ENCODE measurements at places on chromosomes 12 and 14.

- no peak for DNase-seq
These were observed 161.2 kb upstream of the SLC38A2 start for GRCh38 chr12:46533723-46534122.

DNA sequence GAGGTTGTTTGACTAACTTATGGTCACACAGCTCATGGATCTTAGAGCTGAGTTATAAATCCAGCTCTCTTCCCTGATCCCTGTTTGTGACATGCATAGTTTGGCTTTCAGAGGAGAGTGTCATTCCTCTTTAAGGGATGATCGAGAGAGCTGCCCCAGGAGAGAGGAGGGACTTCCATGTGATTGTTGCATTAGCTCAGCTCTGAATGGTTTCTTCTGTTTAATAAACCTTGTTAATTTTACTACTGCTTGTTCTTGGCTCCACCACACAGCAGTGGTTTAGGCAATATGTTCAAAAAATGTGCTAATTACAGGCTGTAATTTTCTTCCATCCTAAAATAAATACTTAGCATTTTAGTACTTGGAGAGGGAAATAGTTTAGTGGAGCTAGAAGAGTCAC lies 152.5 kb downstream of the C12orf75 start:
- DNase-seq: no peak

DNA sequence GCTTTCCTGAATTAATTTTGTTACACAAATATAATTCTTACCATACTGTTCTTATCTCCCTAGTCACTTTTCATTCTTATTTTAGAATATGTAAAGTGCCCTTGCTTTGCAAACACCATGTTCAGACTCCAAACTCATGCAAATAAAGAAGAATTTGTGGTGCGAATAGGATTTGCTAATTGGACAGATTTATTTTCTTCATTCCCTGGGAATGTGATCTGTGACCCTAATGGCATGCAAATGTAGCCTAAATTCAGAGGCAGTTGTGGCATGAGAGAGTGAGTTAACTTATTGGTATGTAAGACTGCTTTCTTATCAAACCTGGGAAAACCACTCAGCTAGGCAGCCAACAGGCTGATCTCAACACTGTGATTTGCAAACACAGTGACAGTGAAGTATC lies 10.0 kb downstream of the CAPZA3 start:
- no peak for DNase-seq

GRCh38 chr12:96493106-96493505 lies 3.7 kb downstream of the CFAP54 start:
- no peak for DNase-seq

DNA sequence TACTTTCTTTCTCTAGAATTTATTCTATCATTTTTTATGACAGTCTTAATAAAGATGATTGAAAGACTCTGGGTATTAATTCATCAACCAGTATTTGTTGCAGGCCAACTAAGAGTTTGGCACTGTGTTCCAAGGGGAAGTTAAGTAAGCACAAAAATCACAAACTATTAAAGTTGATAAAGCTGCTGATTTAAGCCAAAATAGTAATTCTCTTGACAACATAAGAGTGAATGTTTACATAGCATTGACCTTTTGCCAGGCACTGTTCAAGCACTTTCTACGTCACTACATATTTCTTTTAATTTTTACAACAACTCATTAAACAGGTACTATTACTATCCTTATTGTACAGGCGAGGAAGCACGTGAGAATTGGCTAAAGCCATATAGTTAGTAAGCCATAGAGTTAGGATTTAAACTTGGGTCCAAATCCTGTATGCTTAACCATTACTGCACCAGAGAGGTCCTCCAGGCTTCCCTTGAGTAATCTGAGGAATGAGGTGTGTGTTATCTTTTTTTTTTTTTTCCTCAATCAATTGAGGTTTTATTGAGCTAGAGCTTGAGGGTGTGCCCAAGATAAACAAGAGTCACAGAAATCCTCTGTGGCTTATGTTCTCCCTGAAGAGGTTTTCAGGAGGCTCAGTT lies 1009.6 kb downstream of the DIO2 start:
- no peak for DNase-seq

DNA sequence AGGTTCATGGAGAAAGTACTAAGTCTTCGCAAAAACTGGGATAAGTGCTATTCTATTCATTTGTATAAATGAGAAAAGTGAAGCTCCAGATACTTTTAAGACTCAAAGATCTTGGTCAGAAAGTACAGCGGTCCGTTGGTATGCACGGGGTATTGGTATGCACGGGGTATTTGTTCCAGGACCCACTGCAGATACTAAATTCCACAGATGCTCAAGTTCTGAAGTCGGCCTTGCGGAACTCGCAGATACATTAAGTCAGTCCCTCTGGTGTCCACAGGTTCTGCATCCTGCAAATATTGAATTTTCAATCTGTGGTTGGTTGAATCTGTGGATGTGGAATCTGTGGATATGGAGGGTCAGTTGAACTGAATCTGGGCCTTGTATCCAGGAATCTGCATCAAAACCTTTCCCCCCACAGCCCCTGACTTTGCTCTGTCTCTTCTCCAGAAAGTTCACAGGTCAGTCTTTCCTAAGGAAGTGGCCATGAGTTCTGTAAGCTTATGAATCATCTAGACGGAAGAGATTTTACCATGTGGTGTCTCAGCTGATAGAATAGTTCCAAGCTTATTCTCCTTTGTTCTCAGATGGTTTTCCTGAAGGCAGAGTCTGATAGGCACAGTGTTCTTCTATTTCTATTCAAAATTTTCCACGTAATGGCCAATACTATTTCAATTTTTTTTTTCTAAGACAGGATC lies 274.7 kb downstream of the NEDD1 start:
- DNase-seq: no peak

DNA sequence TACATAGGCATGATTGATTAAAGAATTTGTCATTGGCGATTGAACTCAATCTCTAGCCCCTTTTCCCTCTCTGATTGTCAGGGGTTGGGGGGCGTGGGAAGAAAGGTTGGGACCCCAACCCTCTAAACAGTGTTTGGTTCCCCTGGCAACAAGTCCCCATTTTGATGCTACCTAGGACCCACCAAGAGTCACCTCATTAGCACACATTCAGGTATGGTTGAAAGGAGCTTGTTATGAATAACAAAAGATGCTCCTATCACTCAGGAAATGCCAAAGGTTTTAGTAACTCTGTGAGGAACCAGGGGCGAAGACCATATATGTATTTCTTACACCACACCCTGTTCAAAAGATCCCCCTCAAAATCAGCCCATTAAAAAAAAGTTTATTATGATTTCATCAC lies 14.3 kb downstream of the RNF212B start:
- no peak for DNase-seq

DNA sequence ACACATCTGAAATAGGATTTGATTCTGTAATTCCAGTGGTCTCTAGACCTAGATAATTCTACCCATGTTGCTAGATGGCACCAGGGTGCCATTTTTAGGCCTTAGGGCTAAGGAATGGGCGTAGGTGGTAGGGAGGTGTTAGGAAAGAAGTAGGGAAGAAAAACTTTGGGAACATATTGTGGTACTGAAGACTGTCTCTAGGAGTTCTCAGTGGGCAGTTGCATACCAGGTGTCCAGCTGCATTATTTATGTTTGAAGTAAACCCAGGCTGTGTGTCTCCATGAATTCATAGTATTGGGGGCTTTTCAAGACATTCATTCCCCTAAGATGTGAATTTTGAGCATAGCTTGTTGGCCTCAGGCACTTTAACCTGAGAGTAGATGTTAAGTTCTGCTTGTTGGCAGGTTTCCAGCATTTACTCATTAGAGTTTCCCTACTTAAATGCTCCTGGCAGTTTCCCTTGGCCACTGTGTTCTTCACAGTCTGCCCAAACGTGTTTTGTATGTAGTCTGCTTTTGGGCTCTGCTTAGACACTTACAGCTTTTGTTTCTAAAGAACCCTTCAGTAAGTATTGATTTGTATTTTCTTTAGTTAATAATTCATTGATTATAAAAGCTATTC lies 31.5 kb upstream of the CCT2 start:
- DNase-seq: no peak

GRCh38 chr14:55625481-55625880 lies 45.5 kb downstream of the KTN1 start:
- no peak for DNase-seq

DNA sequence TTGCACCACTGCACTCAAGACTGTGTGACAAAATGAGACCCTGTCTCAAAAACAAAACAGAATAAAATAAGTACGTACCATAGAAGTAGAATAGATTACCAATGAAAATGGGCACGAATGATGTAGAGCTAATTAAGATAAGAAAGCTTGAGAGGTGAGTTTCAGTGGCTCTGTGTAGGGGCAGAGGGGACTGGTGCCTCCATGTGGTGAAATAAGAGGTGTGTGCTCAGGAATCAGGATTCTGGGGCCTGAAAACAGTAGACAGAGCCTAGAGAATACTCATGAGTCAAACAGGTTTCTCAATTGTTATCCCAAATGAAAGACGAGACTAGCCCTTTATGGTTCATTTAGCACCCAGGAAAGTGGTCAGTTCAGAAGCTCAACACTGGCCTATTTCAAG lies 1145.1 kb downstream of the FLRT2 start:
- DNase-seq: no peak

- DNase-seq: no peak
These were observed 36.7 kb upstream of the C14orf132 start for GRCh38 chr14:96002498-96002884.

- no peak for DNase-seq
These were observed 1.2 kb downstream of the PTPRQ start for GRCh38 chr12:80445083-80445793.

DNA sequence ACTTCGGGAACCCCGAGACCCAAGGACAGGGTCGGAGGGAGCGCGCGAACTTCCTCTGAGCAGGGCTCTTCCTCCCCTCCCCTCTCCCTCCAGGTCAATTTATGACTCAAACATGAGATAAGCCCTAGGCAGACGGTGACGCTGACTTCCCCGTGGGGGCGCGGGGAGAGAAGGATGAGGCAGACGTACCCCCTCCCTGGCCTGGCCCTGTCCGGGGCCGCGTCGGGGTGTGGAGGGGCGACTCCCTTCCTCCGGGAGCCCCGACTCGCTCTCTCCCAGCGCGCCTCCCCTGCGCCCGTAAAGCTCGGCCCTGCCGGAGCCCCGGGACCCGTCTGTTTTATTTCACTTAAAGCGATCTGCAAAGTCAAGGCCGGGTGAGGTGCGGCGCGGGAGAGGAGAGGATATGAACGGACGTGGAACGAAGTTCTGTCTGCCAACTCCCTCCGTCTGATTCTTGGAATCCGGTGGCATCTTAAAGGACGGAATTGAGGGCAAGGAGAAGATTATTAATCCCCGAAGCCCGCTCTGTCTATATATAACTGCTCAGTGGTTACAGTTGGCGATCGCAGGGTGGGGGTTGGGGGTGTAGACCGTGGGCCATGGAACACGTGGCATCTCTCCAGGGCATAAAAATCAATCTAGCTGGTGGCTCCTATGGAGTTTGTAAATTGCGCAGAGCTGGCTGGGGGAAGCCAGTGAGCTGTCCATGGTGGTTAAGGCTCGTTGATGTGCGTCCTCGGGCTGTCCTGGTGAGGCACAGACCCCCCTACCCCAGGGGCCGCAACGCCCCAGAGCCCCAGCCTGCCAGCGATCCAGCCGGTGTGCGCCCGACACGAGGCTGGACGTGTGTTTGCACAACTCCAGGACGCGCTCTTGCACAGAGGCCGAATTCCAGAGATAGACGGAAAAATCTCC lies 2.9 kb upstream of the PTHLH start:
- peak; percentile 41 for DNase-seq

All from activated T-cell treated with anti-CD3 and anti-CD28 coated beads, Interleukin-2, amount 50 U/mL, for 24 hours (primary cell).